Stimulated activated CD4-positive, alpha-beta T cell treated with anti-CD3 and anti-CD28 coated beads, Interleukin-4, amount 100 ng/mL, for 1 hour (primary cell): ENCODE measurements at places on chromosomes 3 and 15.

DNA sequence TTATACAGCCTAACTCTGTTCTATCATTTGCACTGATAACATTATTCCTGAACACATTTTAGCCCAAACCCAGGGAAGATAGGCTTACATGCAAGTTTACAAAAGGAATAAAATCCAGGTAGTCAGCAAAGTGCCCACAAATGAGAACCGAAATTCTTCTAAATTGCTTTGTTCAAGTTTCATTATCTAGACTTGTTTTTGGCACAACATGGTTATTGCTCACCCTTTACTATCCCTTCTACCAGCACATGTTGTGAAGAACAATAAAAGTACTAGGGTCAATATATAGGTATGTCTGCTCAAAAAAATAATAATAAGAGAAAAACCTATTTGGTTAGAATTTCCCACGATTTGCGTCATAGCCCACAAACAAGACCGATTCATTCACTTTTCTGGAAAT lies 430.5 kb downstream of the FGF12 start:
- DNase-seq, result no peak

DNA sequence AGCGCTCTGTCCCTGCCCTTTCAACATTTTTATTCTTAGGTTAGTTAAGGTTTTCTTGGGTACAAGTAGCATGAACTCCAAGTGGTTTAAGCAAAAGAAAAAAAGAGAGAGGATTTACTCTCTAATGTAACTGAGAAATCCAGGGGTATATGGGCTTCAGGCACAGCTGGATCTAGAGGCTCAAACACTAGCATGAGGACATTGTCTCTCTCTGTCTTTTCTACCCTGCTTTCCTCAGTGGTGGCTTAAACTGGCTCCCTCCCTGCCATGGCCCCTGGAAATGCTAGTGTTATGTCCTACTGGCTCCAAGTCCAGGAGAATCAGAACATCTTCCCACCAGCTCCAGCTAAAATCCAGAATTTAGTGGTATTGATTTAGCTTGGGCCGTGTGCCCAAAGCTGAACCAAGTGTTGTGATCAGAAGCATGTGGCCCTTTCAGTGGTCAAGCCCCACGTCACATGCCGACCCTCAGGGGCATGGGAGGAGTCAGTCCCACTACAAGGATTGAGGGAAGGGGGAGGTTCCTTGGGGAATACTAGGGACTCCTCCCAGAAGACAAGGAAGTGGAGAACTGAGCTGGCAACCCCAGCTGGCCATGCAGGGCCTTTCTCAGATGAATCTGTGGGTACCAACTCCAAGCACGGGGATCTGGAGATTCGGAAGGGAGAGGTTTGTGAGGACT lies 58.0 kb downstream of the LINGO1 start:
- DNase-seq, result no peak

- DNase-seq, result no peak
These were observed 1033.7 kb downstream of the ROBO1 start for GRCh38 chr3:78734048-78734637.

DNA sequence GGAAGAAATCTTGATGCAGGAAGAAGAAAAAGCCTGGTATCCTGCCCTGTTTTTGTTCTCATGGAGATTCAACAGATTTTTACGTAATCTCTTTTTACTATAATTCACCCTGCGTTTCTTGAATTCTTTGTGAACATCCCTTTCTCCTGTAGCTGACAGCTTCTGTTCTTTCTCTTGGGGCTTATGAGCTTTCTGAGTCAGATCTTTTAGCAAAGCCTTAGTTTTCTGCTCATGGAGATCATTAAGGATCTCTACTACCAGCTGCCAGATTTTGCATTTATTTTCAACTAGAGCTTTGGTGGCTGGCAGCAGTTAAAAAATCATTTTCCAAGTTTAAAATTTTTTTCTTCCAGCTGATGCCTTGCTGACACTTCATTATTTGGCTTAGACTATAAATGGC lies 51.6 kb downstream of the MOBP start:
- DNase-seq, result no peak

- no peak for DNase-seq
These were observed 116.8 kb downstream of the WNT5A start for GRCh38 chr3:55370272-55370671.

GRCh38 chr15:46672041-46672440 lies 1037.2 kb downstream of the SQOR start:
- DNase-seq, result no peak

- no peak for DNase-seq
These were observed 997.8 kb upstream of the CFAP20DC start for GRCh38 chr3:60047426-60048200.

GRCh38 chr15:75570126-75570845 lies 8.8 kb downstream of the PTPN9 start:
- DNase-seq, result no peak

DNA sequence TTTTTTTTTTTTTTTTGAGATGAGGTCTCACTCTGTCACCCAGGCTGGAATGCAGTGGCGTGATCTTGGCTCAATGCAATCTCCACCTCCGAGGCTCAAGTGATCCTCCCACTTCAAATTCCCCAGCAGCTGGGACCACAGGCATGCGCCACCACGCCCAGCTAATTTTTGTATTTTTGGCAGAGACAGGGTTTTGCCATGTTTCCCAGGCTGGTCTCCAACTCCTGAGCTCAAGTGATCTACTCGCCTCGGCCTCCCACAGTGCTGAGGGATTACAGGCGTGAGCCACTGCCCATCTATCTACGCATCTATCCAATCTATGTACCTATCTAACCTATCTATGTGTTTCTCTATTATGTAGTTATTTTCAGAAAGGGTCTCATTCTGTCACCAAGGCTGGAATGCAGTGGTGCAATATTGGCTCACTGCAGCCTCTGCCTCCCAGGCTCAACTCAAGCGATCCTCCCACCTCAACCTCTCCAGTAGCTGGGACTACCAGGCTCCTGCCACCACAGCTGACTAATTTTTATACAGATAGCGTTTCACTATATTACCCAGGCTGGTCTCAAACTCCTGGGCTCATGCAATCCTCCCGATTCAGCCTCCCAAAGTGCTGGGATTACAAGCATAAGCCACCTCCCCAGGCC lies 20.2 kb upstream of the GPX1 start:
- DNase-seq, result no peak

DNA sequence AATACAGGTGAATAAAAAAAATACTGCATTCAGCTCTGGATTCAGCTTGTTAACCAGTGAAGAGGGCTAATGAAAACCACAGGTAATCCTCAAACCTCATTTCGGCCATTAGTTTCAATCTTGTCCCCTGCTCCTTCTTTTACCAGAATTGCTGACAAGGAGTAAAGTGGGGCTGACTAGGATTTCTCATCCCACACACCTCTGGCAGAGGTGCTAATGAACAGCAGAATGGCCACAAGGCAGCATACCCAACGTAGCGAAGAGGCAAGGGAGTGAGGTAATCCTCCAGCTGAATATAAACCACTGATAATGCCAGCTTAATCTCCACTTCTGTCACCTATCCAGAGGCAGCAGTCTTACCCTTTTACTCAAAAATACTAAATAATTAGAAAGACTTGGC lies 248.8 kb upstream of the CDIN1 start:
- no peak for DNase-seq

GRCh38 chr15:89910891-89911626 lies 1.7 kb downstream of the ARPIN start:
- DNase-seq, result no peak

- no peak for DNase-seq
These were observed 25.0 kb downstream of the ANXA2 start for GRCh38 chr15:60372756-60373155.
